SHP77 (cell line): ENCODE measurements at places on chromosomes 7 and 10.
A peak's percentile ranks its signal among the peaks of the same experiment; 100 is the strongest.

- peak; percentile 12 for DNase-seq
These were observed 70.3 kb upstream of the NANOS1 start for GRCh38 chr10:118958984-118959925.

- no peak for DNase-seq
These were observed 22.5 kb upstream of the TRIL start for GRCh38 chr7:28980451-28981160.

GRCh38 chr10:74293686-74294371 lies 142.8 kb downstream of the ADK start:
- DNase-seq, result no peak

GRCh38 chr7:143390104-143390772 lies 9.1 kb downstream of the ZYX start:
- no peak for DNase-seq

GRCh38 chr7:8531991-8532515 lies 98.6 kb downstream of the NXPH1 start:
- no peak for DNase-seq

GRCh38 chr7:7219216-7219615 lies 36.9 kb downstream of the C1GALT1 start:
- DNase-seq, result no peak

DNA sequence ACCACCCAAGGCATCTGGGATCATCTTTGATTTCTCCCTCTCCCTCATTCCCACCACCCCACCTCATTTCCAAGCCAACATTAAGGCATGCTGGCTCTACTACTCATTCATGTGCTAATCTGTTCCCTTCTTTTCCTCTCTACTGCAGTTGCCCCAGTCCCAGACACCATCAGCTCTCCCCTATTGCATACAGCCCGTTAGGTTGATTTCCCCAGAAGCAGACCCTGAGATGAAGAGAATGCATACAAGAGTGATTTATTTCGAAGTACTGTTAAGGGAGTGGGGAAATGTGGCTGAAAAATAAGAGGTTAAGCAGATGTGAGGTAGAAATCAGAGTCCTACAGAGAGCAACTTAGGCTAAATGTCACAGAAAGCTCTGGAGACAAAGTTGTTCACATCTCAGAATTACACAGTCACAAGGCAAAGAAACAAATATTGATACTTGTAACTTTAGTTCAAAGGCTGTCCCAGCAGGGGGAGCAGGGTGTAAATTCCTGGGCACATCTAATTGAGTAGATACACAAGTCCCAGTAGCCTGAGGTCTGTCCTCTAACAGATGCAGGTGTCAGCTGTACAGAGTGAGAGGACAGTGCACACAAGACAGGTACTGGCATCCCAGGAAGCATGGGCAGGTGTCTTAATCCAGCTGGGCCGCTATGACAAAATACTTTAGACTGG lies 20.9 kb downstream of the AKR1D1 start:
- DNase-seq, result peak; percentile 34

DNA sequence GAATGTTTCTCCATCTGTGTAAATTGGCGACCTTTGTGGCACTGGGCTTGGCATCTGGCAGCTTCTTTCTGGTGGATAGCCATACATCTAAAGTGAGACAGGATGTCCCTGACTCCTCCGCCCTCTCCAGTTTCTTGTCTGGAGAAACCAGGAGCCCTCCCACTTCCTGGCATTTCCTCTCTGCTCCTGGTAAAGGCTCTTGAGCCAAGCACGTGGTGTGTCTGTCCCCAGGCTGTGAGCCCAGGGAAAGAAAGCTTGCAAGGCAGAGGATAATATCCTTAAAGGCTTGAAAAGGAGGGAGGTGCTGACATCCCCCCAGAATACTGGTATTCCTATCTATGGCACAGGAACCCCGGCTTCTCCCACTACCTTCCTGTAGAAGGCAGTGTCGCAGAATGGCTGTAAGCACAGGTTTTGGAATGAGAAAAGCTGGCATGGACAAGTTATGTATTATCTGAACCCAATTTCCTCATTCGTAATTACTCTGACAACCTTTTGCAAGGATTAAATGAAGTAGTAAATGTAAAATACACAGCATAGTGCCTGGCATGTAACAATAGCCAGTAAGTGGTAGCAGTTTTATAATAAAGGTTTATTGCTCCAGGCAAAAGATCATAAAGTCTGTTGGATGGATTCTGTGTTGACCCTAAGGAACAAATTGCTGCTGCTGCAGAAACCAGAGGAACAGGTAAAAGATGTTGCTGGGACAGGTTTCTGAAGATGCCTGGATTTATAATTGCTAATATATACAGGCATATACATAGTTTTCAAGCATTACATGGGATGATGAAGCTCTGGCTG lies 11.8 kb upstream of the ACSL5 start:
- no peak for DNase-seq

DNA sequence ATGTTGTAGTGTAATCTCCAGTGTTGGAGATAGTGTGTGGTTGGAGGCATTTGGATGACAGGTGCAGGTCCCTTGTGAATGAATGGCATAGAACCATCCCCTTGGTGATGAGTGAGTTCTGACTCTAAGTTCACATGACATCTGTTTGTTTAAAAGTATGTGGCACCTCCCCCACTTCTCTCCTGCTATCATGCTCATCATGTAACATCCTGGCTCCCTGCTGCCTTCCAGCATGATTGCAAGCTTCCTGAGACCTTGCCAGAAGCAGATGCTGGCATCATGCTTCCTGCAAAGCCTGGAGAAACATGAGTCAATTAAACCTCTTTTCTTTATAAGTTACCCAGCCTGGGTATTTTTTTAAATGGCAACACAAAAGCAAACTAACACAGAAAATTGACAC lies 499.0 kb upstream of the SEMA3D start:
- no peak for DNase-seq

DNA sequence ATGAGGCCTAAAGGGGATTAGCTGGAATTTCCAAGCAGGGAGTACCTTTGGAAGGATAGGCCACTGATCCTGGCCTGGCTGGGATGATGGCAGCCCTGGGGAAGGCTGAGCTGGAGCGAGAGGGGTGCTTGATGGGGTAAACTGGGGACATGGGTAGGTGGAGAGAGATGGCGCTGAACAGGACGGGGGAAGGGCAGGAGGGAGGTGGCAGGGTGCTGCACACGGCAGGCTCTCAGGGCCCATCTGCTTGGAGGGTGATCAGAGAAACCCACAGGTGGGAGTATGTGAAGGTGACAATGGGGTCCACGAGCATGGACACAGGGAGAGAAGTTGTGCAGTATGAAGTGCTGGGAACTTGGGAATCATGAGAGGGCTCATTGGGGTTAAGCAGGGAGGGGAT lies 10.3 kb downstream of the MAT1A start:
- no peak for DNase-seq

- DNase-seq, result no peak
These were observed 506 bp downstream of the CTTNBP2 start for GRCh38 chr7:117872561-117873309.

DNA sequence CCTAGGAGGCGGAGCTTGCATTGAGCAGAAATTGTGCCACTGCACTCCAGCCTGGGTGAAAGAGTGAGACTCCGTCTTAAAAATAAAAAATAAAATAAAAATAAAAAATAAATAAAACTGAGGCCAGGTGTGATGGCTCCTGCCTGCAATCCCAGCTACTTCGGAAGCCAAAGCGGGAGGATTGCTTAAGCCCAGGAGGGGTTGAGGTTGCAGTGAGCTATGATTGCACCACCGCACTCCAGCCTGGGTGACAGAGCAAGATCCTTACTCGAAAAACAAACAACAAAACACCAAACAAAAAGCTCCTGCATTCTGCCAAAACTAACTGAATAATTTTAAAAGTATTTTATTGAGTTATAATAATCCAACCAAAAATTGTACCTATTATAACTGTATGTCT lies 36.2 kb downstream of the AGAP4 start:
- no peak for DNase-seq

DNA sequence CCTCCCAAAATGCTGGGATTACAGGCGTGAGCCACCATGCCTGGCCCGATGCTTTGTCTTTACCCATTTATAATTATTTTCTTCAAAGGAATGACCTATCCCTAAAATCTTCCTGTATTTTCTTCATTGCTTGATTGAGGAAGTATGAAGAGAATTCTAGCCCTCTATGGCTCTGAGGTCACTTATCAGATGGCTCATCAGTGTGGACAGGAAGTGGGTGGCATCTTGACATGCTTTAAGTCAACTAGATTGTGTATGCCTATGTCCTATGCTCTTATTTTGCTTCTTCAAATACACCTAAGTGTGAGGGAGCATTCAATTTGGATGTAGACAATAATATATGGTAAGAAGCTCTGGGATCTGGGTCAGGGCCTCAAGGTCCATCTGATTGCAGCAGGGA lies 1020.5 kb downstream of the LRMDA start:
- DNase-seq, result no peak

DNA sequence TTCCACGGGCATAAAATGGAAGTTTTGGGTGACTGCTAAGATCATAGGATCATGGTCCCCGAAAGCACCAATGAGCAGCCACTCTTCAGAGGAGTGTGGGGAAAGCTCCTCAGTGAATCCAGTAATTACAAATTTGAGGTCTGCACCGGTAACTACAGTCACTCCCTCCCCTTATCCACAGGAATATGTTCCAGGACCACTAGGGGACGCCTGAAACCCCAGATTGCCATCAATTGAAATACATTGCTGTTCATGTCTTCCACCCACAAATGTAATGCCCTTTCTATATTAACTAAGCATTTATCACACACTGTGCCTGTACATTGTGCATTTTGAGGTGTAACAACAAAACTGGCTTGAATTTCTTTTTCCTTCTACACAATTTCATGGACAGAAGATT lies 447.9 kb upstream of the PFKP start:
- DNase-seq, result peak; percentile 10

GRCh38 chr10:100364735-100365391 lies 17.8 kb downstream of the SCD start:
- peak; percentile 39 for DNase-seq

- no peak for DNase-seq
These were observed 125.1 kb downstream of the ZMIZ1 start for GRCh38 chr10:79193694-79194382.

- peak; percentile 37 for DNase-seq
These were observed 1.7 kb downstream of the FOXP2 start for GRCh38 chr7:114416129-114416990.

DNA sequence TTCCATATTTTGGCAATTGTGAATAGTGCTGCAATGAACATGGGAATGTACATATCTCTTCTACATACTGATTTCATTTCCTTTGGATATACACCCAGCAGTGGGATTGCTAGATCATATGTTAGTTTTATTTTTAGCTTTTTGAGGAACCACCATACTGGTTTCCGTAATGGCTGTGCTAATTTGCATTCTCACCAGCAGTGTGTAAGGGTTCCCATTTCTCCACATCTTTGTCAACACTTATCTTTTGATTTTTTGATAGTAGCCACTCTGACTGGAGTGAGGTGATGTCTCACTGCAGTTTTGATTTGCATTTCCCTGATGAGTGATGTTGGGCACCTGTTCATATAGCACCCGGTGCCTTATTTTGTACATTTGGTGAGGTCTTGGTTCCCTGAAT lies 519.6 kb downstream of the REEP3 start:
- no peak for DNase-seq
